ENCODE measurements at places on chromosomes 7 and 10.

DNA sequence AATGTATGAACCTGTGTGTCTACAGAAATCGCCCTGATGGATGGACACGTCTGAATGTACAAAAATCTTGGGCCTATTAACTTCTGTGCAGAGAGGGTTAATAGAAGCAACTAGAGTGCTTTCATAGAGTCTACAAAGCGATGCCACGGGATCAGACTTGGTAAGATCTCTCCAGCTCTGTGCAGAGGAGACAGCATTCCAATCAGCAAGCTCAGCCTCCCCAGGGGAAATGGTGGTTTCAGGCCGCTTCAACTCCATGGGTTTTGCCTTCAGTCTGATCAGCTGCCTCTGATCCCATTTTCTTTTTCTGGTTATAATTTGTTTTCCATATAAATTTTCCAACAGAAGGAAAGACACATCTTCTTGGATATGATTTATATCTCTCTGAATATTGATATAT, 35.1 kb upstream of the COBL start:
- H3K4me1 ChIP-seq: no peaks in the 10 kb centered on the region
- no peak for DNase-seq
- no peaks in the 10 kb centered on the region for H3K36me3 ChIP-seq
- no peaks in the 10 kb centered on the region for H3K27me3 ChIP-seq
- H3K4me3 ChIP-seq: no peak overlapping the region
- H3K27ac ChIP-seq: no peak overlapping the region

DNA sequence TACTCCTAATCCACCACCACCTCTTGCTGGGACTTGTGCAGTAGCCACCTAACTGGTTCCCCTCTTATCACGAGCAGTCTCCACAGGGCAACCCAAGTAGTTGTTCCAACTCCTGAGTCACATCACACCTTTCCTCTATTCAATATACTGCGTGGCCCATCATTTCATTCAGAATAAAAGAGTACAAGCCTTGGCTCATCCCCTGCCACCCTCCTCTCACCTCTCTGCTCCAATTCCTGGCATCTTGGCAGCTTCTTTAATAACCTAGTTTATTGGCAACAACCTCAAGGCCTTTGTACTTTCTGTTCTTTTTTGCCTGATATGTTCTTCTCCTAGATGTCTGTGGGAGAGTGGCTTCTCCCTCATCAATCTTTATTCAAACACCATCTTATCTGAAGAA, 199.4 kb downstream of the KIAA1217 start:
- no peaks in the 10 kb centered on the region for H3K36me3 ChIP-seq
- H3K27ac ChIP-seq: no peak overlapping the region
- H3K27me3 ChIP-seq: no peaks in the 10 kb centered on the region

GRCh38 chr10:93812659-93813338, 55.1 kb downstream of the LGI1 start:
- H3K4me3 ChIP-seq: no peak overlapping the region
- no peaks in the 10 kb centered on the region for H3K4me1 ChIP-seq
- H3K36me3 ChIP-seq: no peaks in the 10 kb centered on the region

DNA sequence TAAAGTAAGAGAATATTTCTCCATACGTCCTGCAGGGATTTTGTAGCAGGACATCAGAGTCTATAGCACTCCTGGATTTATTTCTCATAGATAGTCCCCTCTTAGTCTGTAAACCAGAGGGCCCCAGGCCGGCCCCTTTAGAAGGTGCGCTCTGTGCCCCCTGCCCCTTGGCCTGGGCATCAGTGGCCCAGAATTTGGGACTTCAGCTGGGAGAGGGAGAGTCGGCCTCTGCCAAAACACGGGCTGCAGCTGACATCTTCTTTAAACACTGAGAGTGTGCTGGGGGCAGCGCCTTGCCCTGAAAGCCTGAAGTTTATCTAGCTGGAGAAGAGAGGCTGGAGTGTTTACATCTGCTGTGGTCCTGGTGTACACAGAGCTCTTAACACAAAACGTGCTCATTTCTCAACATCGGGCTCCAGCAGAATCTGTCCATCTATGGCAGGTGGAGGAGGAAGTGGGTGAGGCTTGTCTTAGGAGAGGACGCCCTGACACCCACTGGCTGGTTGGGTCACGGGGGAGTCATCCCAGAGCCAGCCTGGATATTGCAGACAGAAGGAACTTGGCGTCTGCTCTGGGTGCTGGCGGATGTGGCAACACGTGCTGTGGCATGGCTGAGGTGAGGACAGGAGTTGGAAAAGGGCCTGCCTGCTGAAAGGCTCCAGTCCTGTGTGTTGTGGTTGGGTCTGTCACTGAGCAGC, 5.0 kb upstream of the TACR2 start:
- no peaks in the 10 kb centered on the region for H3K4me1 ChIP-seq
- H3K4me3 ChIP-seq: no peak overlapping the region
- no peak overlapping the region for H3K27ac ChIP-seq
- no peaks in the 10 kb centered on the region for H3K36me3 ChIP-seq
- DNase-seq: no peak

Measured in vagina (tissue), 2 donors.